Activated naive CD8-positive, alpha-beta T cell treated with anti-CD3 and anti-CD28 coated beads, Interleukin-2, amount 10 ng/mL, durations not matched to agents 7 days and 5 days (primary cell): ENCODE measurements at places on chromosomes 6 and 20. TPM values are rescaled to one million over a fixed set of nuclear protein-coding genes. Genes with fewer than 3 reads are reported as not detected.
A peak's percentile ranks its signal among the peaks of the same experiment; 100 is the strongest.

GRCh38 chr6:101069191-101069795 lies 188.2 kb upstream of the ASCC3 start:
- DNase-seq = no peak

- no peak for DNase-seq
Observed at GRCh38 chr20:25676164-25676809, 20.4 kb downstream of the ZNF337 start.

GRCh38 chr20:62378215-62378614 lies 8.7 kb upstream of the RPS21 start:
- DNase-seq = no peak

DNA sequence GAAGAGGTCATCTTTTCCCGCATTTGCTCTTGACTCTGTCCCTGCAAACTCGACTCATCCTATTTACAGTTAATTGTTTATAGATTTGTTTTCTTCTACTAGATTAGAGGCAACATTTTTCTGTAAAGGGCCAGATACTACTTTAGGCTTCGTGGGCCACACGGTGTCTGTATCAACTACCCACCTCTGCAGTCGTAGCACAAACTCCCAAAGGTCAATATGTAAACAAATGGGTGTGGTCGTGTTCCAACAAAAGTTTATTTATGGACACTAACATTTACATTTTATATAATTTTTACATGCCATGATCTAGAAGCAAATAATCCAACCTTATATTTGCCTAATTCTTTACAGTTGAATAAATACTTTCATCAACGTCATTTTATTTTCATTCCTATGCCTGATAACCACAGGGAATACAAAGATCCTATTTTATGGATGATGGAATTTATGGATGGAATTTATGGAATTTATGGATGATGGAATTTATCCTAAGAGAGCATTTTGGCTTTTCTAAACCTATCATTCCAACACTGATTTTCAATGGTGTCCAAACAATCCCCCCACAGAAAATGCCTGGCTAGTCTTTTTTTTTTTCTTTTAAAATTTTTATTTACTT lies 232.8 kb downstream of the MYLK4 start:
- DNase-seq = no peak

DNA sequence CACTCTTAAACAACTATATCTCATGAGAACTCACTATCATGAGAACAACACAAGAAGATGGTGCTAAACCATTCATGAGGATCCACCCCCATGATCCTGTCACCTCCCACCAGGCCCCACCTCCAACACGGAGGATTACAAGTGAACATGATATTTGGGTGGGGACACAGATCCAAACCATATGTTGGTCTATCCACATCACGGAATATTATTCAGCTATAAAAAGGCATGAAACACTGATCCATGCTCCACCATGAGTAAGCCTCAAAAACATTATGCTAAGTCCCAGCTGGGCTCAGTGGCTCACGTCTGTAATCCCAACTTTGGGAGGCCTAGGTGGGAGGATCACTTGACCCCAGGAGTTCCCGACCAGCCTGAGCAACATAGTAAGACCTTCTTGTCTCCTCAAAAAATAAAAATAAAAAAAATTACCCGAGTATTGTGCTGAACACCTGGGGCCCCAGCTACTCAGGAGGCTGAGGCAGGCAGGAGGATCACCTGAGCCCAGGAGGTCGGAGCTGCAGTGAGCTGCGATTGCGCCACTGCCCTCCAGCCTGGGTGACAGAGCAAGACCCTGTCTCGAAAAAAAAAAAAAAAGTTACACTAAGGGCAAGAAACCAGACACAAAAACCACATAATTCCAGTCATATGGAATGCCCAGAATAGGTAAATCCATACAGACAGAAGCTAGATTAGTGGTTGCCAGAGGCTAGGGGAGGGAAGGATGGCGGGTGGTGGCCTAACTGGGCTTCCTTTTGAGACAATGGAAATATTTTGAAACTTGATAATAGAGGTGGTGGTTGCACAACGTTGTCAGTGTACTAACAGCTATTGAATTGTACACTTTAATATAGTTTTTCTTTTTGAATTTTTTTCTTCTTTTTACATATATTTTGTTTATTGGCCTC lies 43.1 kb downstream of the ZNF217 start:
- DNase-seq = no peak

DNA sequence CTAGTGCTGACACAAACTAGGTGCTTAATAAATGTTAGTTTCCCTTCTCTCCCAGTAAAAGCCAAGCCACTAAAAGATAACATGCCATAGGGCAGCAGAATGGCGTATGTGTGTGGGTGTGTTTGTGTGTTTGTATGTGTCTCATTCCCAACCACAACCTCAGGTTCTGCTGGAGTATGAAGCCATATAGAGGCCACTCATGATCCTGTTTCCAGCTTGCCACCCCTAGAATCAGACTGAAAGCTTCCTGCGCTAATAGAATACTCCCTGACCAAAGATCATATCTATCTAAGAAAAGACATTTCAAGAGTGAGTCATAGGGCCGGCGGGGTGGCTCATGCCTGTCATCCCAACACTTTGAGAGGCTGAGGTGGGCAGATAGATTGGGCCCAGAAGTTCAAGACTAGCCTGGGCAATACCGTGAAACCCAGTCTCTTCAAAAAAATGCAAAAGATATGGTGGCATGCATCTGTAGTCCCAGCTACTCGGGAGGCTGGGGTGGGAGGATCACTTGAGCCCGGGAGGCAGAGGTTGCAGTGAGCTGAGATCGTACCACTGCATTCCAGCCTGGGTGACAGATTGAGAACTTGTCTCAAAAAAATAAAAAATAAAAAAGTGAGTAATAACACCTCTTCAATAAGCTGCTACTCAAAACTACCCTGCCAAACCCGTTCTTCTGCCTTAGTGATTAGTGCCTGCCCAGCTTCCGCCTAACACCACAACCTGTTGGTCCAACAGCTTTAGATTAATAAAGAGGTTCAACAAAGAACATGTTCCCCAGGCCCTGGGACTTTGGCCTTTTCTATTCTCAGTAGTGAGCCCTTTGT lies 11.8 kb upstream of the SNRPC start:
- no peak for DNase-seq

- no peak for DNase-seq
Observed at GRCh38 chr6:131492932-131493573, 80.0 kb upstream of the ARG1 start.

- no peak for DNase-seq
Observed at GRCh38 chr6:39080246-39080875, 31.8 kb downstream of the GLP1R start.

DNA sequence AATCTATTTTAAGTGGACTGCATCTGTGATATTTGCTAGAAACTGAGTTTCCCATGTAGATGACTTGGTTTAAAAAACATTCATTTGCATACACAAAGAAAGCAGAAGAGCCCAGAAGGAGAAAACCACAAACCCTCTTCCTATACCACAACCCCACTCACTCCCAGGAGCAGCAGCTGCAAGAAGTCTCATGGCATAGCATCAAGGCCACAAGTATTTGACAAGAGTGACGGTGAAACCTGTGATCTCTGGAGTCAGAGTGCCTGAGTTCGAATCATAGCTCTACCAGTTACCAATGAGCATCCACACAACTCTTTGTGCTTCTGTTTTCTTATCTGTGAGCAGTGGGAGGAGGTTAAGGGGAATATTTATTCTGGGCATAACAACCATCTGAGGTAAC lies 44.7 kb upstream of the SIRPG start:
- DNase-seq = no peak

- no peak for DNase-seq
Observed at GRCh38 chr6:5339786-5340185, 78.5 kb downstream of the FARS2 start.

- no peak for DNase-seq
Observed at GRCh38 chr6:139423037-139423703, 48.7 kb upstream of the CITED2 start.

GRCh38 chr6:11208854-11209253 lies 23.6 kb downstream of the NEDD9 start:
- no peak for DNase-seq

GRCh38 chr6:15399641-15400470 lies 154.0 kb downstream of the JARID2 start:
- DNase-seq = no peak

GRCh38 chr6:167392631-167393316 lies 67.9 kb downstream of the TTLL2 start:
- no peak for DNase-seq

DNA sequence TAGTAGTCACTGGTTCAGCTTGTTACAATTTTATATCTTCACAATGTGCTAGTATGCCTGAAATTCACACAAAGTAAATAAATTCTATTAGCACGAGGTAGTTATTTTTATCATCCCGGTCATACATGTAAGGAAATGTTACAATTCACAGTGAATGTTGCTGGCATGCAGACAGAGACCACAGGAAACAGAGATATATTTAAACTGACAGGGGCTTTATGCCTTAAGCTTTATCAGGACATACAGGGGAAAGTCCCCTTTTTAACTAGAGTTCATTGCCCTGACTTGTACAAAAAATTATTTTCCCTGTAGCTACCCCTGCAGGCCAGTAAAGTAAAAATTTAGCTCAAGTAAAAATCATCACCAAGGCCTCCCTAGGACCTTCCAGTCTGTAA lies 712.0 kb upstream of the NRSN1 start:
- DNase-seq = no peak

- DNase-seq = peak; percentile 67
Observed at GRCh38 chr6:26327450-26328264, 37.3 kb upstream of the BTN3A2 start.

GRCh38 chr20:57003012-57003411 lies 263.4 kb downstream of the BMP7 start:
- DNase-seq = no peak

DNA sequence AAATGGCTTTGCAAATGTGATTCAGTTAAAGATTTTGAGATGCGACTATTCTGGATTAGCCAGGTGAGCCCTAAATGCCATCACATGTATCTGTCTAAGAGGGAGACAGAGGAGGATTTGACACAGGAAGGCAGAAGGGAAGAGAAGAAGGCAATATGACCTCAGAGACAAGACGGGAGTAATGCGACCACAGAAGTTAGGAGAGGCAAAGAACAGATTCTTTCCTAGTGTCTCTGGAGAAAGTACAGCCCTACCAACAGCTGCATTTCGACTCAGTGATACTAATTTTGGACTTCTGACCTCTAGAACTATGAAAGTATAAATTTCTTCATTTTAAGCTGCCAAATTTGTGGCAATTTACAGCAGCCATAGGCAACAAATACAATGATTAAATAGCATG lies 24.2 kb upstream of the TPD52L1 start:
- DNase-seq = no peak

DNA sequence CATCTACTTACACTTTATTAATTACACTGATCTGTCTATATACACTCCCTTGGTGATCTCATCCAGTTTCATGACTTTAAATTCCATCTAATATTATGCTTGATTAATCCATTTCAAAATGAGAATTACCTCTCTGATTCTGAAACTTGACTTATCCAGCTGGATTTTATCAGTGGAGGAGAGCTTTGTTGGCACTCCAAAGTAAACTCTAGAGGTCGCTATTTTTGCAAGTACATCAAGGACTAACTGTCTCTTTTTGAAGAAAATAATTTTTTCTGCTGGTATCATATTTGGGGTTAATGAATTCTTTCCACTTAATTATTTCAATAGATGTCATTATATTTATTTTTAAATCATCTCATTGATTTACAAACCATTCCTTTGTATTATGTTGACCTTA lies 630.3 kb upstream of the MAN1A1 start:
- DNase-seq = no peak

- no peak for DNase-seq
Observed at GRCh38 chr20:17694767-17695166, 5.0 kb upstream of the BANF2 start.

DNA sequence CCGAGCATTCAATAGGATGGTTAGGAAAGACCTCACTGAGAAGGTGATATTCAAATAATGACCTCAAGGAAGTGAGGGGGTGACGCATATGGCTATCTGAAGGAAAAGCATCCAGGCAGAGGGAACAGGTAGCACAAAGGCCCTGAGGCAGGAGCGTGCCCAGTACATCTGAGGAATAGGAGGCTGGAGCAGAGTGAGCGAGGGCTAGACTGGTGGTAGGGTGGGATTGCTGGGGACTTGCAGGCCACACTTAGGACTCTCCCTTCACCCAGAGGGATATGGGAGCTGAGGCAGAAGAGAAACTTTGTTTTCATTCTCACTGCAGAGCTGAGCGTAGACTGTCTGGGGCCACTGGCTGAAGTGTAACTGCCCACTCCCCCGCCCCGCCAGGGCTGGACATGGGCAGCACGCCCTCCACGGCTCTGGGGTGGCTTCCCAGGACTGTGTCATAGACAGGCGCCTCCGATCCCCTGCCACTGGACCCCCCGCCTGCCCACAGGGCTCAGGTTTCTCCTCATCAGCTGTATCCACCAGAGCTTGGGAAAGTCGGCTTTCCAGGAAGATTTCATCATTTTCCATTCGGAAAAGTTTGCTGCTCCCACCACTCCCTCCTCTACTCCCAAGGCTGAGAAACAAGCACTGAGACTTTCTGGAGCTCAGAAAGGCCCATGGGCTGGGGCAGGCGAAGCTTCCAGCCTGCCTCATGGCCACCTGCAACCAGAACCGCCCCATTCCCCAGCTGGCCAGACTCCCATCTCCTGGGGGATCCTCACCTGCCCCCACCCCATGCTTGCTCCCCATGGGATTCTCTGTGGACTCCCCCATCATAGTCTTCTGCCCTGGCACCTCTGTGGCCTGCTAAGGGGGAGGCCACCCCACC lies 142.6 kb downstream of the MRPL14 start:
- peak; percentile 19 for DNase-seq

DNA sequence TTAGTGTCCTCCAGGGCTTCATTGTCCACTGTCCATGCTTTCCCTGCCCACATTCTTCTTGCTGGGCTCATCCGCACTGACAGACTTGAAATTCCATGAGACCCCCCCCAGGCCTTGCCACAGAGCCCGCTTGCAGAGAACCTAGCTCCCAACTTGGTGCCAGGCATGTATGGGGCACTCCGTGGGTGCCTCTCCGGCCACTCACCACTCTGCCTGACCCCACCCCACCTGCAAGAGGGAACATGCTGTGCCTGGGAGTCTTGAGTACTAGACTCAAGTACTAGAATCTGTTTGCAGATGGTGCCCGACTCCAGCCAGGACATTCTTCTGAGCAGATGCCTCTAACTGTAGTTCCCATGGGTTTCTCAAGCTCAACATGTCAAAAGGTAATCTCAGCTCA lies 47.9 kb downstream of the TRERF1 start:
- no peak for DNase-seq

Gene EDN1
- total RNA-seq = 0.14 TPM

Gene PCSK2
- not detected for total RNA-seq

Gene C6orf15
- total RNA-seq = not detected

Gene SALL4
- total RNA-seq = 0.11 TPM

Gene COL19A1
- 0.06 TPM for total RNA-seq

Gene CFB
- 1.2 TPM for total RNA-seq

Gene WFDC5
- total RNA-seq = not detected

Gene TRMT11
- total RNA-seq = 25.1 TPM

Gene PRRT1
- total RNA-seq = 1.1 TPM

Gene AGPAT1
- total RNA-seq = 38.1 TPM

Gene LRRC73
- 0.33 TPM for total RNA-seq

Gene SIGLEC1
- total RNA-seq = 0.25 TPM

Gene AIF1
- 118 TPM for total RNA-seq

Gene CDK5RAP1
- total RNA-seq = 40.0 TPM

Gene GTPBP2
- total RNA-seq = 107 TPM

Gene FAM83C
- not detected for total RNA-seq

Gene BMP5
- not detected for total RNA-seq
